ENCODE measurements at places on chromosomes 6 and 20.

- DNase-seq = no peak
Measured at GRCh38 chr20:58081846-58082245, 146.6 kb downstream of the ANKRD60 start.

DNA sequence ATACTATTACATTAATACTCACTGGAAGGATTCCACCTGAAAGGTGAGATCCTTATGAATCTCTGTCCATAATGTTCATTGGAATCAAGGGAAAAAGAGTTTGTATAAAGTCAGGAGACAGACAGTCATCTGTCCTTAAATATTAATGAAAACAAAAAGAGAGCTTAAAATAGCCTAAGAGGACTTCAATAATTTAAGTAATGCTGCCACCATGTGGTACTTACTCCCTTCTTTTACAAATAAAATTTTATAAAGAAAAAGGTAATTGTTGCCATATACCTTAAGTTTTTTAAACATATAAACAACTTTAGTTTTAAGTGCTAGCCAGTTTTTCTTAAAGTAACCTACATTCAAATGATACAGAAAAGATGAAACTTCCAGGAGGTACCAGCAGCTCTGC is 5.1 kb downstream of the BLOC1S5 start:
- DNase-seq = no peak

DNA sequence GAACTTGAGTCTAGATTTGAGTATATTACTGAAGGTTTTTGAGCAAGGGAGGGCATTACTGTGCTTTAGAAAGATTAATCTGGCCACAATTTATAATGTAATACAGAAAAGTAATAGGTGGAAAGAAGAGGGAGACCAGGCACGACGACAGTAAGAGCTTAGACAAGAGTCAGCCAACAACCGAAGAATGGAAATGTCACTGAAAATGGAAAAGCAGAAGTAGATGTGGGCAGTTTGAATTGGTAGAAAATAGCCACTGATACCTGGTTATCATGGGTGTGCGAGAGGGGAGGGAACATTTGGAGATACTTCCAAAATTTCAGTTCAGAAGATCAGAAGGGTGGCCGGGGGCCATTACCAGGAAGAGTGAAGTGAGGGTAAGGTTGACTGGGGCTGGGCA is 339.1 kb downstream of the UTRN start:
- no peak for DNase-seq

- no peak for DNase-seq
Measured at GRCh38 chr6:128394167-128394566, 126.2 kb downstream of the PTPRK start.

GRCh38 chr6:151506761-151507160 is 12.9 kb downstream of the CCDC170 start:
- no peak for DNase-seq

DNA sequence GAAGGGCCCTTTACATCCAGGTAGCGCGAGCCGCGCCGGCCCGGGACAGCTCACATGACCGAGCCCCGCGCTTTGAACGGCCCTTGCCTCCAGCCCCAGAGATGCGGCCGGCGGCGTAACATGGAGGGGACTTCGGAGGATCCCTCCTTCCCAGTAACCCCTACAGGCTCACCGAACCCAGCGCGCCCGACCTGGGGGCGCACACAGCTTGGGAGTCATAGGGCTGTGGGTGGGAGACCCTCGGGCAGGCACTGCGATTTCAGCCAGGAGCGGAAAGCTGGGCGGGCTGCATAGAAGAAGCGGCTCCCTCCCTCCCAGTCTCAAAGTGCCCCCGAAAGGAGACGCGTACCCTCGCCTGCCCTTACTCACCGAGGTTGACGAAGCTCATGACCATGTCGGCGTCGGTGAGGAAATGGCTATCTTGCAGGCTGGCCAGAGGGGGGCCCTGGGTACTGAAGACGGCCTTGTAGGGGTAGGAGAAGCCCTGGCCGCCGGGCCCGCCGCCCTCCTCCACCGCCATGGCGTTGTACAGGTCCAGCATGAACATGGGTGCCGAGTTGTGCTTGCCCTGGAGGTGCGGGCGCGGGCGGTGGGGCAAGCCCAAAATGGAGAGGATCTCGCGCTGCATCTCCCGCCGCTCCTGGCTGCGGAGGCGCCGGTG is 975 bp downstream of the BMP7 start:
- DNase-seq = no peak

DNA sequence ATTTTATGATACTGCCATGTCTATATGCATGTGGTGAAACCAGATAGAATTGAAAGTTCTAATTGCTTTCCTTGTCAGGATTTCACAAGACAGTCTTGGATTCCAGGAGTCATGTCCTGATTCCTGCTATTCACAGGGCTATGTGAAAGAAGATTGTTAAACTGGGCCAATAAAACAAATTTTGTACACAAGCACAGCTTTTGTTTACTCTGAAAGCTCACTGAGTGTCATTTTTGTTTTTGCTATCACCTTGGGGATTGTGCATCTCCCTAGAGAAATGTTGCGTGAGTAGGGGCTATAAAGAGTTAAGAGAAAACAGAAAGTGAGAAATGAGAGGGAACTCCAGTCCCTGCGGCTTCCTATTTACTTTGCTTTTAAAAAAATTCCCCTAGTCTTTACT is 627.5 kb downstream of the PKHD1 start:
- DNase-seq = no peak

DNA sequence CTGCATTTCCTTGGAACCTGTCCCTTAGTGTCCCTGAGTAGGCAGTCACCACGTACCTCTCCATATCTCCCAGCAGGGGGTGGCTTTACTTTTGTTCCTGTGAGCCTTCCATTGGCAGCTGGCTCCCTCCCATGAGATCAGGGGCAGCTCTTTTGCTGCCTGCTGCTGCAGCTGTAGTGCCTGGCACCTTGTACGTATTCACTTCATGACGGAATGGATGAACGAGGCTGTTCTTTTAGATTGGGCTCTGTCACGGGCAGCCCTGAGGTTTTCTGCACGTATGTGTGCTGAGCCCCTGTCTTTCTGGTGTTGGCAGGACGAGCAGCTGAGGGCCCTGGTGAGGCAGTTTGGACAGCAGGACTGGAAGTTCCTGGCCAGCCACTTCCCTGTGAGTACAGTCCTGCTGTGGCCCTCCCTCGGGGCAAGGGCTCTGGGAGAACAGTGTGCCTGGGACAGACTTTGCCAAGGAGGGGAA is 14.6 kb downstream of the MYBL2 start:
- DNase-seq = no peak

GRCh38 chr6:2961506-2961905 is 9.9 kb downstream of the SERPINB6 start:
- DNase-seq = no peak

DNA sequence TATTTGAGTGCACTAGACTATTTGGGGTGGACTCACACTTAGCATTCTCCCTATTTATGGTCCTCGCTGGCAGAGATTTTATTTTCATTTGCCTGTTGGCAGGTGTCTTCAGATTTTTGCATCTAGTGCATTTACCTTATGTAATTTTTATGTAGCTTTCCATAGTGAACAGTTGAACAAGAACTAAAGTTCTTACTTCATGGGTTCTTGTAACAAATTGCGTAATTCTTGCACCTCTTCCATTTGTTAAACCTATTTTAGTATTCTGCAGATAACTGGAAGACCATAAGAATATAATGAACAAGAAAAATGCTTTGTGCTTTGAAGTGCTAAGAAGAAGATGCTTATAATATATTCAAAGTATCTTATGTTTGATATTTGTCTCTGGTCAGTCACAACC is 252.8 kb upstream of the MMS22L start:
- DNase-seq = no peak

- DNase-seq = no peak
Measured at GRCh38 chr20:6705106-6705766, 62.2 kb upstream of the BMP2 start.

DNA sequence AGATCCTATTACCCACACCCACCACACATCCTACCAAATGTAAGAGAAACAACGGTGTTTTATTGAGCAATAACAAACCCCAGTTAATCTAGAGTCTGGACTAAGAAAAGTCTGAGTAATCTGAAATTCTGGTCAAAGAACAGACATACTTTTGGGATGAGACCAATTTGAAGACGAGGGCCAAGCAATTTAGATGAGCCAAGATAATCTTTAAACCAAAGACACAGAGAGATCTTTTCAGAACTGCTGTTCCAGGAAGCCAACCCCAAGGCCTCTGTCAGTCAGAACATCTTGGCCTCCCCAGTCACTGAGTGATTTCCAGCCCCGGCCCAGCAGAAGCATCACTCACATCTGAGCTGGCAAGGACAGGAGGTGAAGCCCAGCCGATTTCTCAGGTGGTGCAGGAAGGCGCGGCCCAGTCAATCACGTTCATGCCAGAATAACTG is 118.5 kb upstream of the SYNDIG1 start:
- no peak for DNase-seq

- DNase-seq = no peak
Measured at GRCh38 chr6:110781522-110782214, 33.6 kb downstream of the CDK19 start.

DNA sequence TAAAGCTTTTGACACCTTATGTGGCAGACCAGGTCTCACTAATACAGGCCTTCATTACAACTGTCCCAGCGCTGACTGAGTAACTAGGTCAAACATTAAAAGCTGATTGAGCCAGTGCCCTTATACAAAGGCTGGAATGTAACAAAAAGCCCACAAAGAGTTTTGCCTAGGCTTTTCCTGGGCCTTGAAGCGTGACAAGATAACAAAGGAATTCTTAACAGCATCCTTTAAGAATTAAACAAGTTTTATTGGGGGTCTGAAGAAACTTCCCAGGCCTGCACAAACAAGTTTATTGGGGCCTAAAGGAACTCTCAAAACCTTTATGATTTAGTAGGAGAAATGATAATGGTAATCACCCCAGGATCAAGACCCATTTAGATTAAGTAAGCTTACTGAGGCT is 267.6 kb upstream of the FAM83B start:
- no peak for DNase-seq

GRCh38 chr6:4670290-4670689 is 105.9 kb upstream of the CDYL start:
- no peak for DNase-seq

DNA sequence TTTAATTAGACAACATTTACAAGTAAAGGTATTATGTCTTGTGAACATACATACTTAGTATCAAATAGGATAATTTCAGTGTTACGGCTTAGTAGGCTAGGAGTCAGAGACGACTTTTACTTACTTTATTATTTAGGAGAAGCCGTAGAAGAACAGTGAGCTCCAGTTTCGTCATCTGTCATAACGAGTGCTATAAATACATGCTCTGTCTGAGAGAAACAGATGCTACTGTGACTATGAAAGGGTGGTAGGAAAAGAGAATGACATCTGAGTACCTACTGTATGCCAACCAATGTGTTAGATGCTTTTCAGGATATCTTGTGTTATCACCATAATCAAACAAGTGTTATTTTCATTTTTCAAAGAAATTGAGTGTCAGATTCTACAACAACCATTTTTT is 119.0 kb downstream of the EYA4 start:
- DNase-seq = no peak

DNA sequence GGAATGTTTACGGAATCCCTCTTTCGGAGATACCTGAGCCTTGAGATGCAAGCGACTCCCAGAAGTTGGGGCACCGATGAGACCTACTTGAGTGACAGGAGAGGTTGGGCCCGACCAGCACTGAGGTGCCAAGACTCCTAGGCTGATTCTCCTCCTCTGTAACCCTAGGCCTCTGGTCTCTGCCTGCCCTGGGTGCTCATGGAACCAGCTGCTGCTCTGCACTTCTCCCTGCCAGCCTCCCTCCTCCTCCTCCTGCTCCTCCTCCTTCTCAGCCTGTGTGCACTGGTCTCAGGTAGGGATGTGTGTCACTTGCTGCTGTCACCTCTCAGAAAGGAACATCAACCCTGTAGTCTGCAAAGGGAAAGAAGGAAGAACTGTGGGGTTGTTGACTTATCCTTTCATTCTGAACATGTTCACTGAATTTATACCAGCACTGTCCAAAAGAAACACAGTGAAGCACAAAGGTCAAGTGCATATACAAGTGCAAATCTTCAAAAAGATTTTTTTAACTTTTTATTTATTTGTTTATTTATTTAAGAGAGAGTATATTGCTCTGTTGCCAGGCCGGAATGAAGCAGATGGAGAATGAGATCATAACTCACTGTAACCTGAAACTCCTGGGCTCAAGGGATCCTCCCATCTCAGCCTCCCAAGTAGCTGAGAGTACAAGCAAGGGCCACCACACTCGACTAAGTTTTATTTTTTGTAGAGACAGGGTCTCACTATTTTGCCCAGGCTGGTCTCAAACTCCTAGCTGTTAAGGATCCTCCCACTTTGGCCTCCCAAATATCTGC is 913 bp downstream of the BTN2A2 start:
- DNase-seq = no peak

DNA sequence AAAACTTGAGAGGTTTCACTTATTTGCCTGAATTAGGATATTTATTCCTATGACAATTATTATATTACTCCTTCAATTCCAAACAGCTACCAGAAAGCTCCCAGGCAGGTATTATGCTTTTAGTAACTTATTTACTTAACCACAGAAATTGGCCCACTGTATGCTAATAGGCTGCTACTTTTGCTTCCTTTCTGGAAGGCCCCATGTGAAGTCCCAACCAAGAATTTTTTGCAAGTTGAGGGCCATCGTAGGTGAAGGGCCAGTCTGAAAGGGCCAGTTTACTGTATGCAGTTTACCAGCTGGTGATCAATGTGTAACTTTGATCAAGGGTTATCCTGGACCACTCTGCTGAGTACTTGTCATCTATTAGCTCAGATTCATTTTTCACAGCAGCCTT is 45.0 kb downstream of the EDN1 start:
- DNase-seq = no peak

GRCh38 chr20:58139849-58140786 is 88.3 kb downstream of the ANKRD60 start:
- DNase-seq = no peak

GRCh38 chr20:10739566-10739965 is 65.8 kb upstream of the JAG1 start:
- DNase-seq = no peak

DNA sequence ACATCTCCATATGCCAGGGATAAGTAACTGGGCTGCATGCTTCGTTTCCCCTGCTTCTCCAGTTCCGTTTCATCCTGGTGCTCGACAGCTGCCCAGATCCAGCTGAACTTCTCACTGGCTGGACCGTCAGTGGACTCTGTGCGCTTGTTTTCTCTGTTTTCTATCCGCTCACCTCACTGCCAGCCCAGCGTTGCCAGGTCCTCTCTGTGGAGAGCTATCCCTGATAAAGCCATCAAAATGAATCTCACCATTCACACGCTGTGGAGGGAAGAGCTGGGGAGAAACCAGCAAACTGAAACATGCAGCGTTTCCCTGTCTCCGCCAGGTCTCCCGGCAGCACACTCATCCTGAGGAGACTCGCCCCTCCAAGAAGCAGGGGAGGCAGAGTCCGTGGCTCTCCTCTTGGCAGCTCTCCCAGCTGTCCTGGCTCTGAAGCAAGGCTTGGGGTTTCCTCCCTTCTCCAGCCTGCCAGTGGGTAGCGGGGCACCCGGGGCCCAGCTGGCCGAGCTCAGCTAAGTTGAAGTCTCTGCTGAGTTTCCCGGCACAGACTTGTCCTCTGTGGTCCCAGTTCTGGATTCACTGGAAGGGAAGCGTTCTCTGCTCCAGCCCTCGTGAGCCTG is 160.9 kb downstream of the DTNBP1 start:
- DNase-seq = no peak

- DNase-seq = no peak
Measured at GRCh38 chr20:51059862-51060261, 37.0 kb upstream of the KCNG1 start.

- DNase-seq = no peak
Measured at GRCh38 chr6:153442096-153442495, 311.0 kb upstream of the RGS17 start.

- DNase-seq = no peak
Measured at GRCh38 chr6:97790926-97791590, 508.0 kb upstream of the MMS22L start.

Measured in bone marrow (tissue), 2 donors.